Adrenal gland (tissue), 19 donors: ENCODE measurements at places on chromosomes 12 and 14.

DNA sequence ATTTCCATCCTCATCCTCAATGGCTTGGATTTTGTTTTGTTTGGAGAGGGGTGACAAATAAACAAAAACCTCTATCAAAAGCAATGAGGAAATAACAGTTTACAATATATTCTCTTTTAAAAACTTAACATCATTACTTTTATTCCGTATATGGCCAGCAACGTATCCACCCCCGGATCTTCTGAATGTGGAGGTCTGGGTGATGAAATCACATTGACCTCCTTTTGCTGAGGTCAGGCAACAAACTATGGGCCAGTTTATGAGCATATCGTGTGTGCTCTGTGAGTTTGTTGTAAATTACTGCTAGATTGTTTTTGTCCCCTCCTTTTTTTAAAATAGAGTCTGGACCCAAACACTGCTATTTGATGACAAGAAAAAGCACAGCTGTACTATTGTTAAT lies 178.1 kb downstream of the BCAT1 start:
- DNase-seq, result no peak

DNA sequence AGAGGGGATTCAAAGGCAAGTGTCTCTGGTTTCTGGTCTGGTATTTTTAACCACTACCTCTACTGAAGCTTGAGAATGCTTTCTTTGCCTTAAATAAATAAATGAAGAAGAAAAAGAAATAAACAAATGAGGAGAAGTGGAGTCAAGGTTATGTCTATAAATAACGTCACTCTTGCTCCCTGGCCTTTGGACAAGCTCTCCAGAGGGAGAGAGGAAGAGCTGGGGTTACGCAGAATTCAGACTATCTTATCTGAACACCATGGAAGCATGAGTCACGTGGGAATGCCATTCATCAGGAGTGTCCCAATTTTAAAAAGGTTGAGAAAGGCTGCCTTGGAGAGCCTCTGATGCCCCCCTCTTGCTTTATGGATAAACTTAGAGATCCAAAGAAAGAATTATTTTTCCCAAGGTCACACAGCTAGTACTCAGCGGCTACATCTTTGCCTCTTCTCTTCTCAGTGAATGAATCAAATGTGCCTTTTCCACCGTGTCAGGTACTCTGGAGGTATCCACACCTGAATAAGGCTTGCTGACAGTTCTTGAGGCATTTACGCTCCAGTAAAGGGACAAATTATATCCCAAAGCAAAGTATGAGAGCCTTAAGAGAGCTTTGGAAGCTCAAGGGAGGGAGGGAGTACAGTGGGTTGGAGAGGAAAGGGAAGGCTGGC lies 12.9 kb upstream of the MSI1 start:
- DNase-seq, result peak; percentile 66

DNA sequence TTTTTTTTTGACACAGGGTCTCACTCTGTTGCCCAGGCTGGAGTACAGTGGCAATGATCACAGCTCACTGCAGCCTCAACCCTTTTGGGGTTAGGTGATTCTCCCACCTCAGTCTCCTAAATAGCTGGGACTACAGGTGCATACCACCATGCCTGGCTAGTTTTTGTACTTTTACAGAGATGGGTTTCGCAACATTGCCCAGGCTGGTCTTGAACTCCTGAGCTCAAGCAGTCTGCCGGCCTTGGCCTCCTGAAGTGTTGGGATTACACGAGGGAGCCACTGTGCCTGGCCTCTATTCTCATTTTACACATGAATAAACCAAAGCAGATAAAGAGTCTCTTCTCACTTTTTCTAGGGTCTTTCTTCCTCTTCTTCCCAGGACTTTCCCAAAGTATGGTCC lies 3.2 kb downstream of the TOMM20L start:
- DNase-seq, result no peak

DNA sequence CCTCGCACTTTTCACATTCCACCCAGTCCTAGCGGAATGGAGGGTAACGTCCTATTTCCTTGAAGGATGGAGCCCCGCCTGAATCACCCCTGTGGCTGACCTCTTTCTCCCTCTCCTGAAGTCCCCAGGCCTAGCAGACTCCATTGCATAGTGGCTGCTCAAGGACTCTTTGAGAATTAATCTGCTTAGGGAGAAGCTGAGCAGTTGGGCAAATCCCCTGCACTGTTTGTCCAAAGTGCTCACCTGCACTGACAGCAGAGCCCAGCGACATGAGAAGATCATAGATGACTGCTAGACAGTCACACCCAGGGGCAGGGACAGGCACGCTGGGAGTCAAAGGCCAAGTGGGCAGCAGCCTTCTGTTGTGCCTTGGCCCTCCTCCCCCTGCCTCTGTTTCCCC lies 37.7 kb upstream of the DICER1 start:
- no peak for DNase-seq

GRCh38 chr14:73091044-73091443 lies 32.7 kb downstream of the RBM25 start:
- DNase-seq, result no peak

- DNase-seq, result no peak
These were observed 207.9 kb downstream of the BMP4 start for GRCh38 chr14:53748691-53749090.

DNA sequence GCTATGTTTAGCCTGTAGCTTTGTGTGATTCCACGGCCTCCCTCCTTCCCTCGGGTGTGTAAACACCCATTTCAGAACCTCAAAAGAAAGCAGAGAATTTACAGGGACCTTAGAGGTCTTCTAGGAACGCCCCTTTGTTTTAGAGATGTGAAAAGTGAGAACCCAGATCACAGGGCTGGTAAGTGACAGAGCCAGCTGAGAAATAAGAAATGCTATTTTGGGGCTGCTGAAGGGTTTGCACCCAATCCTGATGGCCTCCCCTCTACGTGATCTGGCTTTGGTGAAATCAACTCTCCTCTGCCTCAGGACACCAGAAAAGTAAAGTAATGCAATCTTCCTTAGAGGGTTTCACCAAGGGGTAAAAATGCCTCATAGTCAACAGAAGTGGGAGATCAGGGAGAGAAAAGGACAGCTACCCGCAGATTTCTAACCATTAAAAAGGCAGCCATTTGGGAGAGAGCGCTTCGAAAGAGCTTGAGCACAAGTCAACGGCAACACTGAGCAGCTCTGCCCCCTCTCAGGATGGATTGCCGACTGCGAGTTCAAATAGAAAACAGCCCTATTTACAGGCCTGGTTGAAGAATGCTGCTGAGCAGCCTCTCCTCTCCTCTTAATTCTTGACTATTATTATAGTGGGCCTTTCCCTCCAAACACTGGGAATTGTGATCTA lies 78.5 kb upstream of the RASSF3 start:
- no peak for DNase-seq

GRCh38 chr12:66900616-66901015 lies 221.7 kb upstream of the GRIP1 start:
- DNase-seq, result no peak

- DNase-seq, result peak; percentile 32
These were observed 266.3 kb downstream of the ITPR2 start for GRCh38 chr12:26566675-26567074.

- DNase-seq, result peak; percentile 50
These were observed 64.2 kb downstream of the ELK3 start for GRCh38 chr12:96258104-96258961.

DNA sequence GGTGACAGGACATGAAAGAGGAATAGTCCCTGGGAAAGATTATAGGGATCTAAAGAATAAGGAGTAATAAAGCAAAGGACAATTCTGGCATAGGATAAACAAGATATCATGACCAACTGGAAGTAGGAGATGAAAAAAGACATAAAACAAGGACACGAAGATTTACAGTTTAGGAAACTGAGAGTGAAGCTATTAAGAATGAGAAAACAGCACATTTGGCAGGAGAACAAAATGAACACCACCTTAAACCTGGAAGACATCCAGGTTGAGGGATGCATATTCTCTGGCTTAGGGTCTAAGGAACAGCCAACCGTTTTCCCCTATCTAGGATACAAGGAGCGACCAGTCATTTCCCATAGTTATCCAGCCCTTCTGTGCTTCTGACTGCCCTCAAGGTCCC lies 1.9 kb downstream of the TRIP11 start:
- no peak for DNase-seq

DNA sequence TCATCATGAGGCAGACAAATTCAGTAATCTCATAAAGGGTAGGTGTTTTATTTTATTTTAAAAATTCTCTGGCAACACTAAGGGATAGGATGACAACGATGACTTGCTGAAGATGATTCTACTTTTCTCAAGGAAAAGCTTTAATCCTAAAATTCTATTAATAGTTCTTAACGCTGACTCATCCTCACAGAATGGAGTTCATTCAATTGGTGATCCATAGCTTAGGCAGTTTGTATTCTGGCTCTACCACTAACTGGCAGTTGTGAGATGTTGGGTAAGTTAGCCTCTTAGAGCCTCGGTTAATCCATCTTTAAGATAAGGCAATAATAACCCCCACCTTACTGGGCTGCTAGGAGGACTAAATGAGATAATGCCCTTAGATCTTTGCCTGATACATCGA lies 116.3 kb downstream of the RTN1 start:
- no peak for DNase-seq

DNA sequence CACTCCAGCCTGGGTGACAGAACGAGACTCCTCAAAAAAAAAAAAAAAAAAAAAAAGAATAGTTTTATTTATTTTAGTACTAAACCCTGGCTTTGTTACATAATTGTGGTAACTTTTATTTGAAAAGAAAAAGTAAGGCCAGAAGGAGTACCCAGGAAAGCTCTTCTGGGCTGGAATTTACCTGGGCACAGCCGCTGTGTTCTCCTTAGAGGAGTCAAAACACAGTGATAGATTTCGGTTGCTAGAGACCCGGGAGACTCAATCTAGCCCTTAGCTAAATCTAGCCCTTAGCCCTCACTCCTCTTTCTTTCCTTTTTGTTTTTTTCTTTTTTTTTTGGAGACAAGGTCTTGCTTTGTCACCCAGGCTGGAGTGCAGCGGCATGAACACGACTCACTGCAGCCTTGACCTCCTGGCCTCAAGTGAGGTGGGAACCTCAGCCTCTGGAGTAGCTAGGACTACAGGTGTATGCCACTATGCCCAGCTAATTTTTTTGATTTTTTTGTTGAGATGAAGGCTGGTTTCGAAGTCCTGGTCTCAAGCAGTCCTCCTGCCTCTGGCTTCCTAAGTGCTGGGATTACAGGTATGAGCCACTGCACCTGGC lies 49.7 kb downstream of the SYNE2 start:
- DNase-seq, result peak; percentile 23

- DNase-seq, result no peak
These were observed 10.0 kb upstream of the SERPINA10 start for GRCh38 chr14:94303111-94303510.

DNA sequence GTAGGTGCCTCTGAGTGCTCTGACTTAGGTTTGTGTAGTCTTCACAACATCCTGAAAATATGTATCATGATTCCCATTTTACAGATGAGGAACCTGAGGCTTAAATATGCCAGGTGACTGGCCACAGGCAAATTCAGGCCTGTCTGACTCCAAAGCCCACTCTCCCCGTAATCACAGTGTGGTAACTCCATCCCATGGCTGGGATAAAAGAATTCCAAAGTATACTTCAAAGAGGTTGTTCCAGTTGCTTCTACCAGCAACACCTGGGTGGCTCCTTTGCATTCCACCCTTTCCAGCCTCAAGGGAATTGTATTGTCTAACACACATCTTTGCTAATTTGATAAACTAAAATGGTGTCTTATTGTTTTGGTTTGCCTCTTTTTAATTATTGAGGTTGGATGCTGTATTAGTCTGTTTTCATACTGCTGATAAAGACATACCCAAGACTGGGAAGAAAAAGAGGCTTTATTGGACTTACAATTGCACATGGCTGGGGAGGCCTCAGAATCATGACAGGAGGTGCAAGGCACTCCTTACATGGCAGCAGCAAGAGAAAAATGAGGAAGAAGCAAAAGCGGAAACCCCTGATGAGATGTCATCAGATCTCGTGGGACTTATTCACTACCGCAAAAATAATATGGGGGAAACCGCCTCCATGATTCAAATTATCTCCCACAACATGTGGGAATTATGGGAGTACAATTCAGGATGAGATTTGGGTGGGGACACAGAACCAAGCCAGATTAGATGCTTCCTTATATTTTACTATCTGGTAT lies 9.9 kb upstream of the CHST11 start:
- no peak for DNase-seq

DNA sequence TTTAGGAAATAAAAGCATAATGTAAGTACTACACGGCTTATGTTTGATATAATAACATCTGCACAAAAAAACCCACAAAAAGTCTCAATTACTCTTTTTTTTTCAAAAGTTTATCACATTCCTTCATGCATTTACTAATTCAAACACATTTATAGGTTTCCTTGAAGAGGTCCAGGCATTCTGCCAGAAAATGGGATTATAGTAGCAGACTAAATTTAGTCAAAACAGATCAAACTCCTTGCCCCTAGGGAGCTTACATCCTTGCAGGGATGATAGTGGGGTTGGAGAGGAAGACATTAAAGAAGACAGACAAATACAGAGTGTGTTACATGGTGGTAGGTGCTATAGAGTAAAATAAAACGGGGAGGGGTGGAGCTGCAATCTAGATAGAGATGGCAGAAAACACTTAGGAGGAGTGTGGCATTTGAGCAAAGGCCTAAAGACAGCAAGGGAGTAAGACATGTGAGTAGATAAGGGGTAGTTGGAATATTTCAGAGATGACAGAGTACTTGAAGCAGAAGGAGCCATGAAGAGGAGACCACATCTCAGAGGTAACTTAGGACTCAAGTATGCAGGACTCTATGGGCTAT lies 266.9 kb downstream of the PPFIA2 start:
- DNase-seq, result no peak

- no peak for DNase-seq
These were observed 22.0 kb upstream of the LRIG3 start for GRCh38 chr12:58942345-58942744.
